ENCODE measurements at places on chromosomes 12 and 14.
A peak's percentile ranks its signal among the peaks of the same experiment; 100 is the strongest.

- DNase-seq: no peak
Observed at GRCh38 chr12:92945659-92946220, 16.6 kb upstream of the EEA1 start.

DNA sequence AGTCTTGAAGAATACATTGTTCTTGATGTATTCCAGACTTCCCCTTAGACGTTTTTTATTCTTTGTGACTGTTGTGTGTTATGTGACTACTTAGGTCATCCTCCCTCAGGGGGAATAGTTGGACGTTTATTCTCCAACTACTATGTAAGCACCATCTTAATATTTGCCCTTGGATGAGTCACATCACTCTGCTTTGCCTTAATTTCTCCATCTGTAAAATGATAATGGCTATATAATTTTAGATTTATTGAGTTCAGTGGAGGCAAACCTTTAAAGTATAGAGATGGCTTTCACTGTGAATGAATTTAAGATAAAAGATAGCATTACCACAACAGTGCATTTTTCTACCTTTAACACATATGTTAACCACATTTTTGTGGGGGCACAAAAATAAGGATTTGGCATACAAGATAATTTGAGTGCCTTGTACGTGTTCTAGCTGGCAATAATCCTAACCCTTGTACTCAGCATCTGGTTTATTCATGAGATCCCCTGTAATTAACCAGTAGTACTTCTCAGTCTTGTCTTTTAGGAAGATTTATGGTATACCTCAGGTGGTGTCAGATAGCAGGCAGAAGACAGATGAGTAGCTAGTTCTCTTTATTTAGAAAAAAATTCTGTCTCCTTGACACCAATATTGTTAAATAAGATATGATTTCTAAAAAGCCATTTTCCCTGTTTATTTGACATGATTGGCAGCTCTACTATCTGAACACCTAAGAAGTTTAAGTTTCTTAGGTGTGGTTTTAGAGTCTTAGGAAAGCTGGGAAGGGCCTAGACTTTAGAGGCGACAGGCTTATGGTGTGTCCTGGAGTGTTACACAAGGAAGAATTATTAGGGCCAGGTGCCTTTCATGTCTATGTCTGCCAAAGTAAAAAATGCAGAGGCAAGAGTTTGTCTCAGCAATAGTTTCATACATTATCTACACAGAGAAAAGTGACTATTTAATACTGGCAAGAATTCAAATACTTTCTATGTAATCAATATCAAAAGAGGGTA, 152.3 kb downstream of the RAD51B start:
- DNase-seq: no peak

DNA sequence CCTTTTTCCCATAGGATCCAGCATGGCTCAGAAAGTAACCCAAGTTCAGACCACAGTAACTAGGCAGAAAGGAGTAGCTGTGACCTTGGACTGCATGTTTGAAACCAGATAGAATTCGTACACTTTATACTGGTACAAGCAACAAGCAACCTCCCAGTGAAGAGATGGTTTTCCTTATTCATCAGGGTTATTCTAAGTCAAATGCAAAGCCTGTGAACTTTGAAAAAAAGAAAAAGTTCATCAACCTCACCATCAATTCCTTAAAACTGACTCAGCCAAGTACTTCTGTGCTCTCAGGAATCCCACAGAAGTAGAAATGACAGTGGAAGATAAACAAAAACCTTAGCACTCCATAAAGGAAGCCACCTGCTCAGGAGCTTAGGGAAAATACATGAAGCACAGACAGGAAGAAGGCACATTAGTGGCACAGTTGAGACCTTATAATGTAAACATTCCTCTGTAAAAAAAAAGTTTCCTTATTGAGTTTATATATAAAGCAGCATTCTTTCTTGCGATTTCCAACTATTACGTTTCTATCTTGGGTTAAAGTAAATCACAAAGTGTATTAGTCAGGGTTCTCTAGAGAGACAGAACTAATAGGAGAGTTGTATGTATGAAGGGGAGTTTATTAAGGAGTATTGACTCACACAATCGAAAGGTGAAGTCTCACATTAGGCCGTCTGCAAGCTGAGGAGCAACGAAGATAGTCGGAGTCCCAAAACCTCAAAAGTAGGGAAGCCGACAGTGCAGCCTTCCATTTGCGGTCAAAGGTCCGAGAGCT, 398.4 kb downstream of the DAD1 start:
- no peak for DNase-seq

DNA sequence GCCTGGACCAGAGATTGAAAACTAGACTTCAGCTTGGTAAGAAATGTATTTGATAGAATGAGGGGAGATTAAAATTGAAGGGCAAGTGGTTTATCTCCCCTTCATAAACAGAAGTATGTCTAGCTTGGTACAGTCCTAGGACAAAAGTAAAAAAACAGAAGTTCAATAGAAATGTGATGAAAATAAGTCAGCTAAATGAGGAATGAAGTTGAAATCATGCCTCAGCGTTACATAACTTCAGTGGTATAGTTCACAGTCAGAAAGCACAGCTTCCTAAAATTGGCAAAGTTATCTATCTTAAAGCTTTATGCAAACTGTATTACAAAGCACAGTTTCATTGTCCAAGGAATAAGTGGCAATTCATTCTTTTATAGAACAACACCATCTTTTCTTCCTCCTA, 90.2 kb upstream of the SYT10 start:
- DNase-seq: no peak

GRCh38 chr12:74945771-74946198, 263.9 kb downstream of the KCNC2 start:
- DNase-seq: no peak

GRCh38 chr14:37081218-37081617, 91.2 kb downstream of the SLC25A21 start:
- no peak for DNase-seq

DNA sequence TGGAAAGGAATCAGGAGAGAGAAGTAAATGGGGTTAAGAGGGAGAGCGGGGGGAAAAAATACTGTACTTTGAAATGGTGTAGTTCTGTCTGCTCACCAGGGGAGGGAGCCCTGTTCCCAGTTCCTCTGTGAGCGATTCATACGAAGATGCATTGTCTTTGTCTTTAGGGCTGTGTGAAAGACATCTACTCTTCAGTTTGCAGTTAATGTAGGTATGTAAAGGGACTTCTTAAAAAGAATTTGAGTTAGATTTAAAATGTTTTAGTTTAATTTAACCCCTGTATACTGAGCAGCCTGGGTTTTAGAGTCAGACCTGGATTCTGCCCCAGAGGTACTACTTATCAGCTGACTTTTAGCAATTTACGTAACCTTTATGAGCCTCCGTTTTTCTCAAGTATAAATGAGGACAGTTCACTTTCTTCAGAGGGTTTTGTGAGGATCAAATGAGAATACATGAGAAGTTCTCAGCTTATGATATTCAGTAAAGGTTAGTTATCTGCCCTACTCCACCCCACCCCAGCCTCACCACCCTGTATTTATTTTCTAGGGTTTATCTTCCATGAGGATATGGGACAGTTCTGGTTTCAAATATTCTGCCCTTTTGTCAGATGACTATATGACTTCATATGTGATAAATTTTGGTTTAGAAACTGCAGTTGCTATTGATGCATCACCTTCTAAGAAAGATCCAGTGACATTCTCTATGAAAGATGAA, 82.5 kb upstream of the EVL start:
- DNase-seq: peak; percentile 21

Data from stimulated activated CD4-positive, alpha-beta T cell treated with anti-CD3 and anti-CD28 coated beads, Interleukin-4, amount 100 ng/mL, for 48 hours (primary cell).